NCI-H187 treated with DMSO at 0.1 percent for 48 hours (cell line): ENCODE measurements at places on chromosomes 12 and 14.

GRCh38 chr12:76898442-76898841, 19.6 kb upstream of the CSRP2 start:
- no peak for DNase-seq

DNA sequence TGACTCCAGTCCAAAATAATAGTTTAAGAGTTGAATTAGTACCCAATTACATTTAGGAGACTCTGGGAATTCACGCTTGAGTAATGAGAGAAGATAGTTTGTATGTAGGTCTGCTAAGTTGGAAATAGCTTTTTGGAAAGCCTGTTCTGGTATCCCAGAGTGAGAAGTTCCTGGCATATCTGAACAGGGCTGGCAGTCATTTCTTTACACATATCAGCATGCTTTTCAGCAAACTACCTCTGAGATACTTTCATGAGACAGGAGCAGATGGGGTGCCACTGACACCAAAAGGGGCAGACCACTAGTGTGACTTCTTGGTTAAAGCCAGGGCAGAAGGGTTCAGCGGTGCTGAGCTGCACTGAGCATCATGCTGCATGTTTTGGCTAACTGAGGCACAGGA, 45.1 kb upstream of the GRIP1 start:
- no peak for DNase-seq

DNA sequence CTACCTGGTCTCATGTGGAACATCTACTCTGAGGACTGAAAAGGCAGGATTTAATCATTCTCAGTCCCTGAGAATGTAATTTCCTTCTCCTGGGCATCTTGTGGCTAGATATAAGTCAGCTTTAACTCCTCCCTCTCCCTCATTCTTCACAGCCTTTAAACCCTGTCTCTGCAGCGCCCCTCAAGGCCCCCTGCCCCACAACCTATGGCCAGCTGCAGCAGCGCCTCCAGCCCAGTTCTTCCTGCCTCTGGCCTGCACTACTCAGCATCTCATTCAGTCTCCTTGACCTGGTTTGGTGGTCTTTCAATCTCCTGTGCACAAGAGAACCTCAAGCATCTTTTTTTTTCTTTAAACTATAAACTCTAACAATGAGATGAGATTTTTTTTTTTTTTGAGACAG, 29.3 kb downstream of the NCKAP5L start:
- no peak for DNase-seq

DNA sequence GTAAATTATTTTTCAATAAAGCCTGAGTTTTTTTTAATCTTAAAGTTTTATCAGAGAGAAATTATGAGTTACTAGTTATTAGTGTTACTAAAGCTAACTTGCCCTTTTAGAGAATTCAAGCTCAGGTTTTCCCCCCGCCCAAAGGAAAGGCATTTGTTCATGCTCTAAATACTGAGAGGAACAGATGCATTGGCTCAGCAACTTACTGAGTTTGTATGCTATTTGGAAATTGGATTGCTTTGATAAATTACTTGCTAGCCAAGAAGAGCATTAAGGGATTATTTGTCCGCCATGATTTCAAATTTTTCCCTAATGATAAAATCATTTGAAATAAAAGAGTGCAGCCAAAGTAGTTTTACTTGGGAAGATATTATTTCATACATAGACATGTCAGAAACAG, 149.4 kb downstream of the METTL25 start:
- no peak for DNase-seq

- no peak for DNase-seq
Observed at GRCh38 chr12:66620026-66620425, 58.9 kb downstream of the GRIP1 start.

GRCh38 chr12:6507102-6507998, 13.4 kb downstream of the NCAPD2 start:
- DNase-seq: no peak

GRCh38 chr12:62525271-62525670, 58.6 kb downstream of the MON2 start:
- no peak for DNase-seq

DNA sequence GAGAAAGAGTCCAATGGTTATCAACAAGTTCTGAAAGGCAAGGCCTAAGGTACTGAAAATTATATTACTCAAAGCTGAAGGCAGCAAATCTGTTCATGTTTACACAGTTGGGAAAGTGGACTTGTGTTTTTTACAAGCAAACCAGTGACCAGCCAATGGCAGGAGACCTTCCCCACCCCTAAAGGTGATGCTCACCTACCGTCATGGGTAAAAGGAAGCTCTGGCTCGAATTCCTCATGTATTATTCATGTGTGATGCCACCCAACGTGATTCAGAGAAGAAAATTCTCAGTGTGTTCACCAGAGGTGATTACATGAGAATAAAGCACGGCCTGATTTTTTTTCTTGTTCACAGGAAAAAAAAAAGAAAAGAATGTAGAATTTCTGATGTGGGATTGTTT, 1161.2 kb upstream of the SEL1L start:
- DNase-seq: no peak

GRCh38 chr12:12560587-12561370, 1.9 kb downstream of the DUSP16 start:
- DNase-seq: no peak

DNA sequence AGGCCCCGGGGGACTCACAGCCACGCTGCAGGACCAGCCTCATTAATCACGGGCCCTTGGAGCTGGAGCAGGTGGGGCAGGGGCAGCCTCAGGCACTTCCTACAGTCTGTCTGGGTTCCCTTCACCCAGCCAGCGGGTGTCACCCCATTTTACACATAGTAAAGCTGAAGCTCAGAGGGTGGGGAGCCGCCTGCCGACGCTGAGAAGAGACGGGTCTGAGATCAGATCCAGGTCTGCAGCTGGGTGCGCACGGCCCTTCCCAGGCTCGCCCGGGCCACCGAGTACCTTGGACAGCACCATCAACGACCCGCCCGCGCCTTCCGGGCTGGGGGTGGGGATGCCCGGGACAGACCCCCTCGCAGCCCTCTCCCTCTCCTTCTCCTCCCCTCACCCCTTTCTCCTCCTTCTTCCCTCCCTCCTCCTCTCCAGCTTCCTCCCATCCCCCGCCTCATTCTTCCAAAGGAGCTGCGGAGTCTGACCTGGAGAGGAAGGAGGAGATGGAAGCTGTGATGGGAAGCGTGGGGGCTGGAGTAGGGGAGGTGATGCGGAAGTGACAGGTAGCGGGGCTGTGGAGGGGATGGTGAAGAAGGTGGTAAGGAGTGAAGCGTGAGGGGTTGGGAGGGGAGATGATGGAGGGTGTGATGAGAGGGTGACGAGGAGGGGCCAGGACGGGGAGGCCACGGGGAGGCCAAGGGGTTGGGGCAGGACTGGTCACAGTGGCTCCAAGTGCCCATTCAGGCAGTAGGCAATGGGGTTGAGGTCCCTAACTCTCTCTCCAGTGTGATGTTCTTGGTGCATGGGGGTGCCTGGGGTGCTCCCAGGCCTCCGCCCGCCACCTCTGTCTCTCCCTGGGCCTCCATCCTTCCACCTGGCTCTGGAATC, 8.8 kb downstream of the DTX1 start:
- no peak for DNase-seq

DNA sequence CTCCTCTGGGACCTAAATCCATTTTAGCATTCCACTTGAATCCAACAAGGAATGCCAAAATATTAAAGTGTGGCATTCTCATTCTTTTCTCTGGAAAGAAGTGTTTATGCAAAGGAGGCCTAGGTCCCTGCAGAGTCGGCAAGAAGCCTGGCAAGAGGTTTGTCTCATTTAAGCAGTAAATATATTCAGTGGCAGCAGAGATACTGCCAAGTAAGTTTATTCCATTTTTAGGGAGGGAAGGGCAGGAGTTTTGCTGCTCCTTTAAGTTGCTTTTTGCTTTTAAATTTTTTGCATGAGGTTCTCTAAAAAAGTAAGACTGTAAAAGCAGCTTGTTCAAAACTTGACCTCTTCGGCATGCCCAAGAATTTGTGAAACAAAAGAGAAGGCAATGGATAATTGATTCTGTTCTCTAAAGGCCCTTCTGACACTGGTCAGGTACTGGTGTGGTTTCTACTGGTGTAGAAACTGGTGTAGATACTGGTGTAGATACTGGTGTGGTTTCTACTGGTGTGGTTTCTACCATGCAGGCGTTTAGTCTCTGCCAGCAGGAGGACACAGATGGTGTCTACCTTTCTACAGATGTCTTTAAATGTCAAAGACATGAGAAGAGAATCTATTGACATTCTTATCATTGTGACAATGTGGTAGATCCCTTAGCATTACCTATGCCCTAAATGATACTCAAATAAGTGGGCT, 107.3 kb downstream of the SAMD4A start:
- no peak for DNase-seq

DNA sequence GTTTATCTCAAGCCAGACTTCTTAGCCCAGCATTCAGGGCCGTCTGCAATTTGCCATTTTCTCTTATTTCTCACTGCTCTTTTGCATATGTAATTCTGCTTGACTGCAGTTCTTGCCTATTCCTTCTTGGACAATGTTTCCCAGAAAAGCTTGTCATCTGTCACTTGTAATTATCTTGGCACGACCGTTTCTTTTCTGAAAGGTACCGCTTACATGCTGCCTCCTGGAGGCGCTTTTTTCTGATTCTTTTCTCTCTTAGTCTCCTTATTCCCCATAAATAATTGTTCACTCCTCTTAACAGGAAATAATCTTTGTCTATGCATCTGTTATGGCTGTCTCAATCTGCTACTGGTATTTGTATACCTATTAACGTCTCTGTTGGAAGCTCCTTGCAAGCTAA, 1.2 kb upstream of the ALDH1L2 start:
- no peak for DNase-seq

GRCh38 chr12:81070846-81071245, 7.0 kb upstream of the ACSS3 start:
- DNase-seq: no peak

DNA sequence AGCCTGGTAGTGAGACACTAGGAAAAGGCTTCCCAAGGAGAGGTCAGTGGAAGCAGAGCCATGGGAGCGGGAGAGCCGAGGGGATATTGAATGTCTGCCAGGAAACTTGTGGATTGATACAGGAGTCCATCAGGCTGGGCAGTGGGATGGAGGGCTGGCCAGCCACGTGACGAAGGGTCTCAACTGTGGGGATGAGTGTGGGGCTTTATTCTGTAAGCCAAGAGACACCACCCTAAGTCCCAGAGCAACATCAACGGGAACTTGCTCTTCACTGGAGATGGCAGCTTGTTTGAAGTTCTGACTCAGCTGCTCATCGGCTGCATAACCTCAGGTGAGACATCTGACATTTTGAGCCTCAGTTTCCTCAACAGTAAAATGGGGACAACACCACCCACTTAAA, 197.8 kb downstream of the VRK1 start:
- no peak for DNase-seq

GRCh38 chr12:71694099-71694820, 8.4 kb downstream of the TMEM19 start:
- no peak for DNase-seq

GRCh38 chr14:94612580-94613554, 676 bp downstream of the SERPINA3 start:
- DNase-seq: no peak

DNA sequence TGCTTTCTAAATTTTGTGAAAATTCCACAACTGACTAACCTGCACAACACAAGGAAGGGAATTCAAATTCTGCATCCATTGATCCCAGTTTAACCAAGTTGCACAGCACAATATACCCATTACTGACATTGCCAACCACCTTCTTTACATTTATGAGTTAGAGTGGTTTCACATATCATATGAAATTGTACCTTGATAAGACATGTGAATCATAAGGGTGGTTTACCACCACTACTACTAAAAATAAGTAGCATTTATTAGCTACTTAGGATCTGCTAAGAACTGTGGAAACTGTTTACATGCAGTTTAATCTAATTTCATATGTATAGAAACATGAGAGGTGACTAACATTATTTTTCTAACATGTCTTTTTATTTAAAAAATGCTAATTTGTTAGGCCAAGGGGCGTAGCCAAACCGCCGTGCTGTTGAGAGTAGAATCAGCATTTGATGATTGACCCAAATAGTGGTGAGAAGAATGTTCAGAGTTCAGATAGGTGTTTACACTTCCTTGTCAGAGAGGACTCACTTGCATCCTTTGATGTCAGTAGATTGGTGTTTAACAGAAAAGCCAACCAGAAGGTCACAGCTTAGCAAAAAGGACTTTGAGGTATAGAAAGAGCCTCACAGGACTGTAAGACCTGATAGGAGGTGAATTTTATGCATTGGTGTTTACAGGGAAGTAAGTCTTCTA, 56.2 kb downstream of the LRFN5 start:
- no peak for DNase-seq

GRCh38 chr14:51550636-51551035, 101.1 kb upstream of the FRMD6 start:
- no peak for DNase-seq

- DNase-seq: no peak
Observed at GRCh38 chr12:104345234-104346066, 41.9 kb downstream of the EID3 start.

DNA sequence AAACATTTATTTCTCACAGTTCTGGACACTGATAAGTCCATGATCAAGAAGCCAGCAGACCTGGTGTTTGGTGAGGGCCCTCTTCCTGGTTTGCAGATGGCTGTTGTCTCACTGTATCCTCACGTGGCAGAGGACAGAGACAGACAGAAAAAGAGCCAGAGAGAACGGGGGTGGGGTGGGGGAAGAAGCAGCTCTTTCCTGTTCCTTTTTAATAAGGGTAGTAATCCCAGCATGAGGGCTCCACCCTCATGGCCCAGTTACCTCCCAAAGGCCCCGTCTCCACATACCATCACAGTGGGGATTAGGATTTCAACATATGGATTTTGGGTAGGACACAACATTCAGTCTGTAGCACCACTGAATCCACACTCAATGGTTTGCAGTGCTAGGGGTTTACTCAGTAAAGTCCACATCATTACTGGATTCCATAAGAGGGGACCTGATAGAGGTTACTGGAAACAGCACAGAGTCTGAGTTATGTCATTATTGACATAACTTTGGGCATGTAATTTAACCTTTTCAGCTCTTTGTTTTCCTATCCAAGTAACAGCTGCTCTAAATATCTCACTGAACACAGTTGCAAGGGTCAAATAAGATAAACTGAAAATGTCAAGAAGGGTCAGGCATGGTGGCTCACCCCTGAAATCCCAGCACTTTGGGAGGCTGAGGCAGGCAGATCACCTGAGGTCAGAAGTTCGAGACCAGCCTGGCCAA, 53.2 kb downstream of the RPAP3 start:
- no peak for DNase-seq
